Activated T-helper 1 cell treated with Interleukin-2 at 50 U/mL for 16 hours (primary cell): ENCODE measurements at places on chromosomes 16 and 17.
A peak's percentile ranks its signal among the peaks of the same experiment; 100 is the strongest.

GRCh38 chr17:58358408-58359172 is 6.6 kb upstream of the SUPT4H1 start:
- no peak for DNase-seq

- no peak for DNase-seq
Observed at GRCh38 chr16:3789375-3790099, 72.2 kb upstream of the TRAP1 start.

DNA sequence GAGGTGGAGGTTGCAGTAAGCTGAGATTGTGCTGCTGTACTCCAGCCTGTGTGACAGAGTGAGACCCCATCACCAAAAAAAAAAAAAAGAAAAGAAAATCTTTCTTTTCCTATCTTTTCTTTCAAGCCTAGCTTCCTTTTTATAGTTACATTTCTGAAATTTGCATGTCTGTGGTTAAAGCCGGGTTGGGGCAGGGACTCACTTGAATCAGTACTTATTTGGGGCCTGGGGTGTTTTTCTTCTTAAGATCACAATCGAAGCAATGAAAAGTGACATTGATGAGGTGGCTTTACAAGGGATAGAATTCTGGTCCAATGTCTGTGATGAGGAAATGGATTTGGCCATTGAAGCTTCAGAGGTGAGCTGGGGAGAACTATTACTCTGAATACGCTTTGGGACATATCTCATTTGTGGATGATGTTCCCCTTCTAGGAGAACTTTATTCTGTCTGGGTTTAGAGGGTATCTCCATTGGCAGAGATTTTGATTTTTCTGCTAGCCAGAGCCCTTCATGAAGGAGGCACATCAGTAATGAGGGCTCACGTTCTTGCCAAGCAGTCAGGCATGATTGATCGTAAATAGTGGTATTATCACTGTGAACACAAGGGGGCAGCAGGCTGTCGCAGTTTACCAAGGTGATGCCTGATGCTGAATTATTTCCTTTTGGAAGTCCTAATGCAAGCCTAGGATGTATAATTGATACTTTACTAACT is 14.3 kb downstream of the KPNB1 start:
- peak; percentile 37 for DNase-seq

DNA sequence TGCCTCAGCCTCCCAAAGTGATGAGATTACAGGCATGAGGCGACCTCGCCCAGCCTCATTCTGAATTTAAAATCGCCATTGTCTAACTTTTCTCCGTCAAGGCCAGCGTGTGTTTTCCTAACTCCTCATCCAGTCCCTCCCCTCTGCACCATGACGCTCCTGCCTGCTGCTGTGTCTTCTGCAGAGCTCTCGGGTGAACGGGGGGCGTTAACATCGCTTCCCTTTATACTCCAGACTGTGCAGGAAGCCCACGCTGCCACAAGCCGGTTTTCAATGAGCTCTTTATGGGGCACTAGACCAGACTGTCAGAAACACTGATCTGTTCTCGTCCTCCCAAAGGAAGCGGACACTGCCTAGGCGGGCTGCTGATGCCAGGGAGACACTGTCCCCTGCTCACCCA is 13.2 kb downstream of the AANAT start:
- no peak for DNase-seq

GRCh38 chr17:47776330-47777197 is 43.5 kb downstream of the TBX21 start:
- no peak for DNase-seq
